ENCODE measurements at places on chromosomes 4 and X.
A peak's percentile ranks its signal among the peaks of the same experiment; 100 is the strongest.

DNA sequence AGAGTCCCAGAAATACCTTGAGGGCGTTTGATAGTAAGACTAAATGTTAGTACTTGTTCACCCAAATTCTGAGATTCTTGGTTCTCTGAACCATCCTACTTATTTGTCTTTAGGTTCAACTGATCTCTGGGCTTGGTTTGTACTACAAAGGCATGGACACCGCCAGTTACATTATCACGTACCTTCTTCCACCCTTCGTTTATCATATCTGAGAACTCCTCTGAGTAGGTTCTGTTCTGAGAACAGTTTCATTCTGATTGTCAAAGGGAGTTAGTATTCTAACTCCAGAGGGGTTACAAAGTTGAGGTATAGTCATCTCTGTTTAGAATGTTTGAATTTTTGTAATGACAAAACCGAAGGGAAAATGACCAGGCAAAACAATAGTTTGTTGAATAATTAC lies 19.3 kb downstream of the ZFX start:
- no peak for DNase-seq

DNA sequence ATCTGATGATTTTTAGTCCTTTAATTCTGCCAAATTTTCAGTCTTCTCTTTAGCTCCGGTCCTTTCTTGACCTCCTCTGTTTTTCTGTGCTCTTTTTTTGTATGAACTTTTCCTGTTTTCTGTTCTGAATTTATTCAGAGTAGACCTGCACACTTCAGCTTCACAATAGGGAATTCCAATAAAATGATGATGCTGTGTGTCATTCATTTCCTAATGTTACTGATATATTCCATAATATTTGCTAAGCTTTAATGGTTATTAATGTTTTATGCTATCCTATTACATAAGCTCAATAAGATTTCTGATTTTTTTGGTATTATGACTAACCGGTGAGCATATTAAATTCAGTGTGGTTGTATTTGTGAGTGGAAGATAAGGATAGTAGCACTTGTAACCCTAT lies 13.9 kb upstream of the MAD2L1 start:
- DNase-seq: no peak

GRCh38 chr4:4245172-4245571 lies 2.9 kb downstream of the TMEM128 start:
- no peak for DNase-seq

- DNase-seq: no peak
Measured at GRCh38 chr4:147586032-147586431, 31.2 kb upstream of the TMEM184C start.

- no peak for DNase-seq
Measured at GRCh38 chr4:168527560-168527959, 30.7 kb downstream of the PALLD start.

DNA sequence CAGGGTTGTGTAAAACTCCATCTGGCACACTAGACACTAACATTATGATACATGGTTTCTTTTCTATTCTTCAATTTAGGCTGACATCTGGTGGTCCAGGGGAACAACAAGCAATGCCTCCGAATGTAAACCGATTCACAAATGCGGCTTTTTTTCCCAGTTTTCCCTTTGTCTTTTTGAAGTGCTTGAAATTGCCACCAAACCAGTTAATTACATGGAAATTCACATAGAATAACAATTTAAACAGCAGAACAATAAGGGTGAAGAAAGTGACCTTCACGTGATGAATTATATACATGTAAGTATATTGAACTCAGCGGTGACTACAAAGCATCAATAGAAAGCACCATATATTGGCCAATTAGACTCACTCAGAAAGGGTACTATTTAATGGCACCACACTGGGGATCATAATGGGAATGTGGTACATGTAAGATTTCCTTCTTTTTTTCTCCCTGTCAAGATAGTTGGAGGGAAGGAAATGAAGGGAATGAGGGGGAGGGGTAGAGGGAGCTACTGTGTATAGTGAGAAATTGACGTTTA lies 103.9 kb downstream of the MMRN1 start:
- no peak for DNase-seq

- DNase-seq: no peak
Measured at GRCh38 chrX:132594999-132595398, 106.2 kb upstream of the MBNL3 start.

DNA sequence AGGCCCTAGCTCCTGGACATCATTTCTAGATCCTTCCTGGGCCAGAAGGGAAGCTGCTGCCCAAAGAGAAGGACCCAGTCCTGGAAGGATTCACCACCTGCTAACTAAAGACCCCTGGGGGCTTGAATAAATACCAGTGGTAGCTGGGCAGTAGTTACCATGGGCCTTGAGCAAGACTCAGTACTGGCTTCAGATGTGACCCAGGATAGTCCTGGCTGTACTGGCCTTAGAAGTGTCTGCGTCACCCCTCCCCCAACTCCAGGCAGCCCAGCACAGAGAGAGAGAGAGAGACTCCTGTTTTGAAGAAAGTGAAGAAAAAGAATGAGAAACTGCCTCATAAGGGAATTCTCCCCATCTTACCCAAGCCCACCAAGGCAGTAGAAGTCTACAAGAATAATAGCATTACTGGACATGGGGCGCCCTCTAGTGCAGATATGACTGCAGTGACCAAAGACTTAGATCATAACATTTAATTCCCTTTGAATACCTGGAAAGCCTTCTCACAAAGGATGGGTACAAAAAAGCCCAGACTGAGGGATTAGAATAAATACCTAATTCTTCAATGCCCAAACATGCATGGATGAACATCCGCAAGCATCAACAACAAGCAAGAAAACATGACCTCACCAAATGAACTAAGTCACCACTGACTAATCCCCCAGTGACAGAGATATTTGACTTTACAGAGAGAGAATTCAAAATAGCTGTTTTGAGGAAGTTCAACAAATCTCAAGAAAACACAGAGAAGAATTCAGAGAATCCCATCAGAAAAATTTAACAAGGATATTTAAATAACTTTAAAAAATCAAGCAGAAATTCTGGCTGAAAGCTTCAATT lies 171.8 kb downstream of the HNRNPD start:
- DNase-seq: peak; percentile 45
